ENCODE measurements at places on chromosomes 16 and 17.

DNA sequence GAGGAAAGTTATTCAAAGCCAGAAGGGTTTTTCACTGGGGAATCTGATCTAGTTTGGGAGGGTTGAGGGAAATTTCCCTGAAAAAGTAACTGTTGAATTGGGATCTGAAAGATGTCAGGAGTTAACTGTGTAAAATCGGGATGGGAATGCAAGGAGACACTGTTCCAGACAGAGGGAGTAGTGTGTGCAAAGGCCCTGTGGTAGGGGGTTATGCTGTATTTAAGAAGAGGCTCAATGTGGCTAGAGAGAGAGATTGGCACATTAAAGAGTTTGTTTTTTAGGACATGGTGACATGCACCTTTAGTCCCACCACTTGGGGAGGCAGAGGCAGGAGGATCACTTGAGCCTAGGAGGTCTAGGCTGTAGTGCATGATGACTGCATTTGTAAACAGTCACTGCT lies 16.9 kb downstream of the CDH3 start:
- no peak for DNase-seq

GRCh38 chr17:2580661-2581060 lies 12.8 kb upstream of the PAFAH1B1 start:
- DNase-seq: no peak

DNA sequence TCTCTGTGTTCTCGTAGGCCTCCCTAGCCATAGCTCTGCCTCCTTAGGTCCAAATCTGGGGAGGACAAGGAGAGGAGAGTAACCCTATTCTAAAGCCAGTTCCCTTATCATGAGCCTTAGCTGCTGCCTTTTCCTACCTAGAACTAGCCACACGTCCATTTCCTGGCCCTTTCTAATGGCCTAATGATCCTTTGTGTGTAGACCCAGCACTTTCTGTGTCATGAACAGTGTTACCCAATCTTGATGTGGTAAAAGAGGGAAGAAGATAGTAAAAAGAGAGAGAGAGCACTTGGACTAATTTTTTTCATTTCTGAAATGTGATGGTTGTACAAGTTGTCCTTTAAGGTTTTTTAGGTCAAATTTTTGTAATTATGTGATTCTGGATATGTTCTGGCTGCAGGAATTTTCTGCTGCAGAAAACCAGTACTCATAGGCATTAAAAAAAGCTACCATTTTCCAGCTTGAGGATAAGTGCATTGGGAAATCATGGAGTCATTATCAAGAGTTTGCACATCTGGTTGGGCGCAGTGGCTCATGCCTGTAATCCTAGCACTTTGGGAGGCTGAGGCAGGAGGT lies 18.2 kb downstream of the CASC3 start:
- no peak for DNase-seq

GRCh38 chr16:73473713-73474112 lies 425.8 kb upstream of the ZFHX3 start:
- DNase-seq: no peak

Data from omental fat pad (tissue), 4 donors.